ENCODE measurements at places on chromosomes 7 and 10.

- no peak for DNase-seq
Measured at GRCh38 chr7:21357151-21358097, 70.5 kb upstream of the SP4 start.

DNA sequence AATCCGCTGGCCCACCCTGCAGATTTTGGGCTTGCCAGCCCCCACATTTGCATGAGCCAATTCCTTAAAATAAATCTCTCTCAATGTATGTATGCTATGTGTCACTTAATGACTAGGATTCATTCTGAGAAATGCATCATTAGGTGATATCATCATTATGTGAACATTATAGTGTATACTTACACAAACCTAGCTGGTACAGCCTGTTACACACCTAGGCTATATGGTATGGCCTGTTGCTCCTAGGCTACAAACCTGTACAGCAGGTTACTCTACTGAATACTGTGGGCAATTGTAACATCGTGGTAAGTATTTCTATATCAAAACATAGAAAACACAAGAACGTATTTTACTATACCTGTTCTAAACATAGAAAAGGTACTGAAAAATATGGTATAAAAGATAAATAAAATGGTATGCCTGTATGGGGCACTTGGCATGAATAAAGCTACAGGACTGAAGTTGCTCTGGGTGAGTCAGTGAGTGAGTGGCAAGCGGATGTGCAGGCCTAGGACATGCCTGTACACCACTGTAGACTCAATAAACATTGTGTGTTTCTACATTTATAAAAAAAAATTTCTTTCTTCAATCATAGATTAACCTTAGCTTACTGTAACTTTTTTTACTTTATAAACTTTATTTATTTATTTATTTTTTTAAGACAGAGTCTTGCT lies 135.9 kb downstream of the ABCA13 start:
- DNase-seq: no peak

DNA sequence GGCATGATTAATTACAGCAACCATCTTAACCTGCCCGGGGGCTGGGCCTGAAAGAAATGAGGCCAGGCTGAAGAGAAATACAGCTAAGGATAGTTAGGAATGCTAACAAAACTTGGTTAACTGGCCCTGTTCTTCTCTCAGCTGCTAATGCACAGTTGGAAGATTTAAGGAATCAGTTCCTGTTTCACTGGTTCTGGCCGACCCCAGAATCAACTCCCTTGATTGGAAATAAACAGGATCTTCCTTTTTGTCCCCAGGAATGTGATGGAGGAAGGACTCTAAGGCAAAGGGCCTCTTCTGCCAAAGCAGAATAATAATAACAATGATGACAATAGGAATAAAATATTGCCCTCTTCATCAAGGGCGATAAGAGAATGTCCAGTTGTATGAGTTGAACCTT lies 3.5 kb upstream of the LRMDA start:
- DNase-seq: no peak

DNA sequence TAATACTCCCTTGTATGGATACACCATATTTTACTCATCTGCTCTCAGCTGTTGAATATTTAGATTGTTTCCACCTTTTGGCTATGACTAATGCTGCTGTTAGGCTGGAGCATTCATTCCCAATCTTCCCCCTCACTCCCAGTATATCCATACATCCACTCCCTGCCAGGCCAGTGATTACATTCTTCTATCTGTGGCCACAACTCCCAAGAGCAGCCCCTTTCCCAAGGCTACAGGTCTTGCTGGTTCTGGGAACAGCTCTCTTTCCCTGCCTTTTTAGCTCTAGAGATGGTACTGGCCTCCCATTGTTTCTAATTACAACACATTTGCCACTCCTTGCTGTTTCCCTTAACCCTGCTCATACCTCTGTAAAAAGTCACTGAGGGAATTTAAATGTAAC lies 28.2 kb downstream of the SFR1 start:
- DNase-seq: no peak

Data from SIG-M5 (cell line).